ENCODE measurements at places on chromosomes 16 and 17. TPM values are rescaled to one million over a fixed set of nuclear protein-coding genes. Genes with fewer than 3 reads are reported as not detected.

The GP1BA gene
- total RNA-seq = not detected

The IL17C gene
- not detected for total RNA-seq

The USP43 gene
- 6.5 TPM for total RNA-seq

GRCh38 chr16:89422905-89423630, 67.3 kb downstream of the ANKRD11 start:
- peak overlapping the region; percentile 61 for H3K27ac ChIP-seq
- no peaks in the 10 kb centered on the region for H3K27me3 ChIP-seq
- no peak for DNase-seq

DNA sequence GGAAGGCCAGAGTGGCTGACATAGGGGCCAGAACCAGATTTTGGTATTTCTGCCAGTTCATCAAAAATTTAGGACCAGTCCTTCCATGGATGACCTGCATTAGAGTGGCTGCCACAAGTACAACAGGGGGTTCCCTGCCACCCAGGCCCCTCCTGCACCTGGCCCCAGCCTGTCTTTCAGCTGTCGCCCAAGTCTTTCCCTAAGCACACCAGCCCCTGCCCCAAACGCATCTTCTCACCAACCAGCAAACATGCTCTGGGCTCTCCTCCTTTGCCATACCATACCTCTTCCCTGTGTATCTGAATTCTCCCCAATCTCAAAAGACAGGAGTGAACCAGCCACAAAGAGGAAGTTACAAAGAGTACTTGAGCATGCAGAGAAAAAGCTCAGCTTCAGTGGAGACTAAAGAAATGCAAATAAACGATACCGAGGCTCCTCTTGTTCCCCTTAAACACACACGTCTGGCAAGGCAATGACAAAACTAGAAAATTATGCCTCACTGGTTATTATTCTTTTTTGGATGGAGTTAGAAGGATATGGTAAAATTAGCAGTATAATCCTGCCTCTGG, 130.6 kb downstream of the DYNLRB2 start:
- no peaks in the 10 kb centered on the region for H3K36me3 ChIP-seq
- no peak overlapping the region for H3K27ac ChIP-seq
- DNase-seq = no peak
- peaks cover 3% of the 10 kb centered on the region for H3K27me3 ChIP-seq

- no peak overlapping the region for H3K27ac ChIP-seq
- H3K4me3 ChIP-seq = no peak overlapping the region
- H3K36me3 ChIP-seq = no peaks in the 10 kb centered on the region
- H3K4me1 ChIP-seq = no peaks in the 10 kb centered on the region
Measured at GRCh38 chr17:50604513-50604912, 30.2 kb upstream of the ABCC3 start.

The AHSP gene
- not detected for total RNA-seq

Data from Caco-2 (cell line).